Urinary bladder (tissue), 4 donors: ENCODE measurements at places on chromosomes 6 and 20. TPM values are rescaled to one million over a fixed set of nuclear protein-coding genes. Genes with fewer than 3 reads are reported as not detected.

- DNase-seq, result no peak
Observed at GRCh38 chr6:20146291-20146690, 66.0 kb downstream of the MBOAT1 start.

- DNase-seq, result no peak
Observed at GRCh38 chr6:7273709-7274108, 39.3 kb downstream of the SSR1 start.

DNA sequence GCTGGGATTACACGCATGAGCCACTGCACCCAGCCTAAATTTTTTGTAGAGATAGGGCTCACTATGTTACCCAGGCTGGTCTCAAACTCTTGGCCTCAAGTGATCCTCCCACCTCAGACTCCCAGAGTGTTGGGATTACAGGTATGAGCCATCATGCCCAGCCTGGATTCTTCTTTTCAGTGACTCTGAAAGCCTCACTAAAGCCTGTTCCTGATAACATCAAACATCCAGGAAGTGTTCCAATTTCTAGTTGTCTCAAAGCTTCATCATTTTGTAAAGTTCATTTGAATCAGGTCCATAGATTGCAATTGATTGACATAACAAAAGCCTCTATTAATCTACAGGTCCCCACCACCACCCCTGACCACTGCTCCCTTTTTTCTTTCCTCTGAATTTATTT is 29.2 kb upstream of the CHMP4B start:
- no peak for DNase-seq

THBD gene
- polyA plus RNA-seq, result 55.0 TPM

HLA-DRA gene
- polyA plus RNA-seq, result 272 TPM
